ENCODE measurements at places on chromosomes 6 and 20.

- DNase-seq: no peak
Observed at GRCh38 chr20:59987135-59987534, 28.9 kb downstream of the CDH26 start.

- DNase-seq: no peak
Observed at GRCh38 chr20:25675161-25675560, 21.5 kb downstream of the ZNF337 start.

- DNase-seq: no peak
Observed at GRCh38 chr6:84042603-84043002, 9.0 kb downstream of the MRAP2 start.

DNA sequence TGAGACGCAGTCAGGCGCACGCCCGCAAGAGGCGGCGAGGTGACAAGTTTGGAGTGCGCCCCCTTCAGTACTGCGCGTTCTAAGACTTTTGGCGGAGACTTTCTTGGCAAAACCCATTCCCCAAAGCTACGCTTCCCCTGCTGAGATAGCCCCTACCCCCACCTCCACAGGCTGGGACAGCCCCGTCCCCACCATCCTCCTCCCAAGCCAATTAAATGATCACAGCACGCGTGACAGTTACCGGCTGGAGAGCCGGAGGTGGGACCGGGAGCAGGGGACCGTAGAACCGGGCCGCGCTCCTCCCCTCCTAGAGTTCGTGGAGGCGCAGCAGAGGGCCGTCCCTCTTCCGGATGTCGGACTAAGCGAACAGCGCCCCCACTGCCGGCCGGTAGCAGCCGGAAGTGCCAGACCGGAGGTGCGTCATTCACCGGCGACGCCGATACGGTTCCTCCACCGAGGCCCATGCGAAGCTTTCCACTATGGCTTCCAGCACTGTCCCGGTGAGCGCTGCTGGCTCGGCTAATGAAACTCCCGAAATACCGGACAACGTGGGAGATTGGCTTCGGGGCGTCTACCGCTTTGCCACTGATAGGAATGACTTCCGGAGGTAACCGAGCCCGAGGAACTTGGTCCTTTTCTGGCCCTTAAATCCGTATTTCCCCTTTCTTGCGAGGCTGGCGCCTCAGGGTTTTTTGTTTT lies at the start of gene TOMM6:
Gene TOMM6, plus strand, starts transcription at position 476 of the 699 bp plus-strand sequence. Its CDS starts 4 bp downstream, at position 480.
- peak; percentile 96 for DNase-seq

DNA sequence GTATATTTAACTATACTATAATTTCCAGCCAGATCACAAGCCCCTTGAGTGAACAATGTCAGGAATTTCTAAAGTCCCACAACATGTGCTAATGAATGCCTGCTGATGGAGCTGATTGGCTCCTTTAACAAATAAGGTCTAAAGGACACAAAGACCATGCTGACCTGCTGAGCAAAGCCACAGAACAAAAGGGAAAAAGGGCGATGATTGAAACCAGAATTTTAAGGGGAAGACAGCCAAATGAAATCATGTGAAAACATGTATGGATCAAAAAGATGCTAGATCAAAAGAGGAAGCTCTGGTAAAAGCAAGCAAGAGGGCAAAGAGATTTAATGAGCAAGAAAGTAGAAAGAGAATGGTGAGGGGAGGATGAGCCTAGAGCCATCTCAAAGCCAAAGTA lies 105.6 kb downstream of the DCDC2 start:
- no peak for DNase-seq
